NK-92 treated with Interleukin-12 subunit alpha and Interleukin-12 subunit beta, amount 100 ng/mL, for 24 hours (cell line): ENCODE measurements at places on chromosomes 2 and 18.

DNA sequence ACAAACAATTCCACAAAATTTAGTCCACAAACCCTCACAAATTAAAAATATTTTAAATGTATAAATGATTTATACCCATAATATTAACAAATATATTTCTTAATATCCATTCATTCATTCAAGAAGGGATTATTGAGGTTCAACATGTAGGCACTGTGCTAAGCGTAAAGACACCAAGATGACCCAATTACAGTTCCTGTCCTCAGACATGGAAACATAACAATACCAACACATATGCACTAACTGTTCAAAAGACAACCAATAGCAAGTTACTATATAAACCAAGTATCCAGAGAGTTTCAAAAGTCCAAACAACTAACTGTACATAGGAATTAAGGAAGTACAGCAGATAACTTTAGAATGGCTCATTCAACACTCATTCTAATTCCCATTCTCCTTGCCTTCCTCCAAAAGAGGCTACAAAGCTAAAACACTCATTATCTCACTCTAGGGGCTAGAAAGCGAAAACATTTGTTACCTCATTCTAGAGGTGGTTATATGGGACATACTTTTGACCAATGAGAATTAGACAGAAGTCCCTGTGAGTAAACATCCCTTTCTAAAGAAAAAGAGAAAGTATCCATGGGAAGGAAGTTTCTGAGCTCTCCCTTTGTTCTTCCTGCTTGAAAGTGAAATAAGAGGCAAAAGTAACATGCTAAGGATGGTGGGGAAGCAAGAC is 292.4 kb downstream of the ZEB2 start:
- DNase-seq, result no peak

GRCh38 chr2:19033240-19033639 is 325.2 kb downstream of the OSR1 start:
- no peak for DNase-seq

- no peak for DNase-seq
Measured at GRCh38 chr2:16073921-16074425, 133.6 kb downstream of the MYCN start.

GRCh38 chr2:207901401-207901800 is 123.9 kb downstream of the PLEKHM3 start:
- no peak for DNase-seq

- no peak for DNase-seq
Measured at GRCh38 chr2:53635694-53636093, 131.9 kb upstream of the CHAC2 start.

DNA sequence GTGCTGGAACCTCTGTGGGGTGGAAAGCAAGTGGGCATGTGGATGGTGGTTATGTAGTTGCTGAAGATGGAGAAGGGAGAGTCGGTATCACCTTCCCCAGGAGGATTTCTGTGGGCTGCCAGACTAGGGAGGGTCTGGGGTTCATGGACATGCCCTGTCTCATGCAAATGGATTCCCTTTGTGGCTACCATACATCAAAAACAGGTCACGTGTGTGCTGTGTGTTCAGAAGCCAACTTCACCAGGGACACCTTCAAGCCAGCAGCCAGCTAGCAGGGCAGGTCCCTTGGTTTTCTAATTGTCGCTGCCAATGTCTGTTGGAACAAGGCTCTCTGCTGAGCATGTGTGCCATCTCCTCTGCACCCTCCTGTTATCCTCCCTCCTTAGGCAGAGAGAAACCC is 155.2 kb downstream of the ATP9B start:
- DNase-seq, result no peak

DNA sequence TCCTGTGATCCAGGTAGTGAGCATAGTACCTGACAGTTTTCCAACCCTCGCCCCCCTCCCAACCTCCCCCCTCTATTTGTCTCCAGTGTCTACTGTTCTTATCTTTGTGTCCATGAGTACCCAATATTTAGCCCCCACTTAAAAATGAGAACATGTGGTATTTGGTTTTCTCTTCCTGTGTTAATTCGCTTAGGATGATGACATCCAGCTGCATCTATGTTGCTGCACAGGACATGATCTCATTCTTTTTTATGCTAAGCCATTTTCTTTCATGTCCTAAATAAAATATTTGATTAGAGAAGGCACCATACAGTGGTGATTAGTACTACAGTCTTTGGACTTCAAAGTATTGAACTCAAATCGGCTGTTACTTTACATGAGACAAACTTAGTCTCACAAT is 1087.9 kb downstream of the CBLN2 start:
- DNase-seq, result no peak
